ENCODE measurements at places on chromosomes 4 and X. TPM values are rescaled to one million over a fixed set of nuclear protein-coding genes. Genes with fewer than 3 reads are reported as not detected.

Gene AMBN
- 0.15 TPM for total RNA-seq

- peaks cover 34% of the 10 kb centered on the region for H3K4me1 ChIP-seq
- no peaks in the 10 kb centered on the region for H3K36me3 ChIP-seq
- H3K27ac ChIP-seq = no peak overlapping the region
- no peak for DNase-seq
Observed at GRCh38 chr4:40262077-40262528, 65.3 kb downstream of the RHOH start.

- DNase-seq = no peak
- peaks cover 7% of the 10 kb centered on the region for H3K36me3 ChIP-seq
- no peaks in the 10 kb centered on the region for H3K4me1 ChIP-seq
- no peaks in the 10 kb centered on the region for H3K27me3 ChIP-seq
- H3K27ac ChIP-seq = no peak overlapping the region
Observed at GRCh38 chrX:80749404-80749803, 60.3 kb downstream of the BRWD3 start.

DNA sequence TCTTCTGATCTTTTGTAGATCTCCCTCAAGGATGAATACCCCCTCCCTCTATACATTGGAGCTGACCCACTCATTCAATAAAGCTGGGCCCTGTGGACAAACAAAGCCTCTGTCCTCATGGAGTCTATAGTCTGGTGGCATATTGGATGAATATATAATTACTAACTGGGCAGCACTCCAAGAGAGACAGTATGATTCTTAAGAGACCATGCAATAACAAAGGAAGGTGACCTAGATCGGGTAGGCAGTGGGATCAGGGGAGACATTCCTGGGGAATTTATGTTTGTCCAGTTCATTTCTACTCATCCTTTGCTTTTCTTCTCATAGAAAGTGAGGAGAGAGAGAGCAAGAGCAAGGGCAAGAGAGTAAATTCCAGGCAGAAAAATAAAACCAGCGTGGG is 23.5 kb upstream of the CXCL13 start:
- no peaks in the 10 kb centered on the region for H3K27me3 ChIP-seq
- H3K36me3 ChIP-seq = no peaks in the 10 kb centered on the region
- H3K4me1 ChIP-seq = no peaks in the 10 kb centered on the region
- H3K4me3 ChIP-seq = no peak overlapping the region

GRCh38 chr4:176789955-176790354 is 2.8 kb downstream of the VEGFC start:
- H3K27ac ChIP-seq = no peak overlapping the region
- H3K27me3 ChIP-seq = peaks cover 45% of the 10 kb centered on the region
- no peak overlapping the region for H3K4me3 ChIP-seq
- no peaks in the 10 kb centered on the region for H3K36me3 ChIP-seq

GRCh38 chrX:139293991-139294390 is 236.5 kb upstream of the F9 start:
- no peak for DNase-seq
- no peaks in the 10 kb centered on the region for H3K4me1 ChIP-seq
- no peak overlapping the region for H3K27ac ChIP-seq
- no peaks in the 10 kb centered on the region for H3K27me3 ChIP-seq

Data from neural progenitor cell (in vitro differentiated cells).